ENCODE measurements at places on chromosomes 16 and 17. TPM values are rescaled to one million over a fixed set of nuclear protein-coding genes. Genes with fewer than 3 reads are reported as not detected.
A peak's percentile ranks its signal among the peaks of the same experiment; 100 is the strongest.

NDRG4 gene
- total RNA-seq = 7.2 TPM

MTMR4 gene
- 77.9 TPM for total RNA-seq

MAP2K6 gene
- 3.4 TPM for total RNA-seq

GRCh38 chr16:86027373-86028126 lies 128.6 kb downstream of the IRF8 start:
- H3K27me3 ChIP-seq = peaks cover 10% of the 10 kb centered on the region
- no peak overlapping the region for H3K4me3 ChIP-seq
- DNase-seq = no peak
- no peaks in the 10 kb centered on the region for H3K4me1 ChIP-seq

GRCh38 chr16:12145918-12146317 lies 169.4 kb downstream of the SNX29 start:
- no peaks in the 10 kb centered on the region for H3K36me3 ChIP-seq
- no peak overlapping the region for H3K27ac ChIP-seq
- no peak overlapping the region for H3K4me3 ChIP-seq
- DNase-seq = no peak
- H3K27me3 ChIP-seq = no peaks in the 10 kb centered on the region
- peaks cover 24% of the 10 kb centered on the region for H3K4me1 ChIP-seq

DNA sequence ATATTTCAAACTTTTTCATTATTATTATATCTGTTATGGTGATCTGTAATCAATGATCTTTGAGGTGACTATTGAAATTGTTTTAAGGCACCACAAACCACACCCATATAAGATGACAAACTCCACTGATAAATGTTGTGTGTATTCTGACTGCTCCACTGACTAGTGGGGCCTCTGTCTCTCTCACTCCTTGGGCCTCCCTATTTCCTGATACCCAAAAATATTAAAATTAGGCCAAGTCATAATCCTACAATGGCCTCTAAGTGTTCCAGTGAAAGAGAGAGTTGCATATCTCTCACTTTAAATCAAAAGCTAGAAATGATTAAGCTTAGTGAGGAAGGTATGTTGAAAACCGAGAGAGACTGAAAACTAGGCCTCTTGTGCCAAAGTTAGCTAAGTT lies 23.4 kb downstream of the CYLD start:
- no peak for DNase-seq
- peaks cover 95% of the 10 kb centered on the region for H3K4me1 ChIP-seq
- H3K27me3 ChIP-seq = no peaks in the 10 kb centered on the region
- H3K36me3 ChIP-seq = peaks cover 69% of the 10 kb centered on the region
- H3K4me3 ChIP-seq = peak overlapping the region; percentile 34

GRCh38 chr17:5272322-5272721 lies 9.8 kb upstream of the RABEP1 start:
- H3K4me3 ChIP-seq = no peak overlapping the region
- peak overlapping the region; percentile 63 for H3K27ac ChIP-seq
- H3K27me3 ChIP-seq = no peaks in the 10 kb centered on the region
- peaks cover 13% of the 10 kb centered on the region for H3K4me1 ChIP-seq

- peaks cover under 1% of the 10 kb centered on the region for H3K36me3 ChIP-seq
- no peaks in the 10 kb centered on the region for H3K27me3 ChIP-seq
- peaks cover 4% of the 10 kb centered on the region for H3K4me1 ChIP-seq
- no peak for DNase-seq
- H3K4me3 ChIP-seq = no peak overlapping the region
- H3K27ac ChIP-seq = no peak overlapping the region
Measured at GRCh38 chr17:49180998-49181635, 29.3 kb downstream of the GNGT2 start.

- DNase-seq = no peak
- no peaks in the 10 kb centered on the region for H3K4me1 ChIP-seq
- no peak overlapping the region for H3K27ac ChIP-seq
Measured at GRCh38 chr17:9612006-9612405, 33.3 kb upstream of the USP43 start.

- DNase-seq = no peak
- H3K4me1 ChIP-seq = no peaks in the 10 kb centered on the region
- H3K27me3 ChIP-seq = no peaks in the 10 kb centered on the region
- H3K4me3 ChIP-seq = no peak overlapping the region
Measured at GRCh38 chr16:76459111-76459510, 181.9 kb downstream of the CNTNAP4 start.

DNA sequence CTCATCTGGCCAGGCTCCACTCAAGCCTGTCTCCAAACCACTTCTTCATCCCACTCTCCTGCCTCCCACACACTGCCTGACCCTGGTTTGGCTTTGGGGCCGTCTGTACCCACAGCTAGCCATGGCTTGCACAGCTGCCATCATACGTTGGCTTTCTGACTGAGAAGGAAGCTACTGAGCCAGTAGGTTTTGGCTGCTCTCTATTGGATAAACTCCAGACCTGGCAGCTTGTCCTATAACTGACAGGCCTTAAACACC lies 3.9 kb downstream of the MIF4GD start:
- H3K36me3 ChIP-seq = peaks cover 41% of the 10 kb centered on the region
- no peaks in the 10 kb centered on the region for H3K27me3 ChIP-seq
- DNase-seq = no peak
- H3K27ac ChIP-seq = peak overlapping the region; percentile 42
- H3K4me1 ChIP-seq = peaks cover 27% of the 10 kb centered on the region

- H3K27ac ChIP-seq = no peak overlapping the region
- peaks cover 17% of the 10 kb centered on the region for H3K4me1 ChIP-seq
- no peaks in the 10 kb centered on the region for H3K36me3 ChIP-seq
- H3K4me3 ChIP-seq = no peak overlapping the region
- DNase-seq = no peak
Measured at GRCh38 chr16:66470556-66470955, 43.5 kb downstream of the BEAN1 start.

All from activated CD4-positive, alpha-beta T cell treated with anti-CD3 and anti-CD28 coated beads for 36 hours (primary cell).